ENCODE measurements at places on chromosomes 7 and 10.

- no peak for DNase-seq
These were observed 497.4 kb upstream of the PODXL start for GRCh38 chr7:132053871-132054270.

DNA sequence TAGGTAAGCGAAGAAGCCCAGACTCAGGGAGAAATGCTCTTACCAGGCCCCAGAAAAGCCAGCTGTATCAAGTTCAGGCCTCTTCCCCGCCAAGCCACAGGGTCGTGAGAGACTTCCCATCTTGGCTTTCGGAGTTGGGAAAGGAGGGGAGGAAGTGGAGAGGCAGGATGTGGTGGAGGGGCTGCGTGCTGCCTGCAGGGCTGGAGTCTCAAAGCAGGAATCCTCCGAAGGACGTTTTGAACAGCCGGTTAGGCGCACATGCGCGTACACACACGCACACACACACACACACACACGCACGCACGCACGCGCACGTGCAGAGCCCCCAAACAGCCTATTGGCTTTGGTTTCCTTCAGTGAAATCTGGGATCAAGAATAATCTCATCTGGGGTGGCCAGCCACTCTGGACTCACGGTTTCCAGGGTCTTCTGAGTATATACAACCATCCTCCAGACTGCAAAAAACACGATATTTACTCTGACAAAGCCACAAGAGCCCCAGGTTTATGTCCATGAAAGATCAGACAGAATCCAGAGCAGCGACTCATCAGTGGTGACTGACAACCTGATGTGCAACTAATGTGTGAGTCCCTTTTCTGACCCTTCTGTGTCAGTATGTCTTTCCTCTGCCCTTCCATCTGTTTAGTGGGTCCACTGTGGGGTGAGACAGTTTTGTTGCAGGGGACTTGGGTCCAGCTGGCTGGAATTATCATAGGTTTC is 115.0 kb upstream of the ZNF438 start:
- DNase-seq: no peak

DNA sequence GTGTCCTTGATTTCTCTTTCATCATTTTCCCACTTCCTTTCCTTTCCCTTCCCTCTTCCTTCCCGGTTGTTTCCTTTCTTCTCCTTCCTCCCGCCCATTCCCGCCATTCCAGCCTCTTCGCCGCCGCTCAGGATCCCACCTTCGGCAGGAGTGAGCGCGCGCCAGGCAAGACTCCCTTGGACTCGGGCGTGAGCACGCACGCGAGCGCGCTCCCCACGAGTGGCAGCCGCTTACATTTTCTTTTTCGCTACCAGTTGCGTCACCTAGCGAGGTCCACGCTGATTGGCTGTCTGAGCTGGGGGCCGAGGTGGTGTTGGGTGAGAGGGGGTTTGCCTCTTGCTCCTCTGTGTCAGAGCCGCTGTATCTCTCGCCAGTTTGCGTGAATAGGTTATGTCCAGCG is 11.8 kb downstream of the ZAN start:
- no peak for DNase-seq

DNA sequence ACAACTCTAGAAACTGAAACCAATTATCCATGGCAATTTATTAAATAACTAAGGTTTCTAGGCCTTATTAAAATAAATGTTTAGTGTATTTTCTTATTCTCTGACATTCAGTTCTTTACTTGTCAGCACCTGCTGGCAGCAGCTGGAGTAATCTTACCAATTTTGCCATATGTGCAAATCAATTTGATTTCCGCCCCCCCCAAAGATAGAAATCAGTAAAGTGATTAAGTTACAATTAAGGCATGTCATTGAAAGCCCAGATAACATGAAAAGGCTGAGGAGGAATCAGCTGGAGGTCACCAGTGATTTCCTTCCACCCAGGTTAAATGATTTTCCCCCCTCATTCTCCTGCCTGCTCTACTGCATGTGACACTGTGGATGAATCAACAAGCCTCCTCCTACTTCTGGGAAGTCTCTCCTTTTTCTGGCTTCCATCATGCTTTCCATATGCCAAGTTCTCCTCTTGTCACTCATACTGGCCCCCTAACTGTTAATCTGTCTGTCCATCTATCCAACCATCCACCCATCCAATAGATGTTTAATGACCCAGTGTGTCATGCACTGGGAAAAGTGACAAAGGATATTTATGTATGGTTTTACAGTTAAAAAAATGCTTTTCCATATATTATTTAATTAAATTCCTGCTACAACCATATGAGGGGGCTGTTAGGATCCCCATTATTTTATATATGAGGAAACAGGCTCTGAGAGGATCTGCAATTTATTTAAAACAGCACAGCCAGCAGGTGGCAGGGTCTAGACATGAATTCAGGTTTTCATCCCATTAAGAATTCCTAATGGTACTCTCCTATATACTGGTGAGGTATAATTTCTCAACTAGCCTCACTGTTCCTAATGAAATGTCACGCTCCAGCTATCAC is 116.5 kb downstream of the ATXN7L1 start:
- no peak for DNase-seq
